CD4-positive, alpha-beta memory T cell (primary cell): ENCODE measurements at places on chromosomes 13 and 19.
A peak's percentile ranks its signal among the peaks of the same experiment; 100 is the strongest.

DNA sequence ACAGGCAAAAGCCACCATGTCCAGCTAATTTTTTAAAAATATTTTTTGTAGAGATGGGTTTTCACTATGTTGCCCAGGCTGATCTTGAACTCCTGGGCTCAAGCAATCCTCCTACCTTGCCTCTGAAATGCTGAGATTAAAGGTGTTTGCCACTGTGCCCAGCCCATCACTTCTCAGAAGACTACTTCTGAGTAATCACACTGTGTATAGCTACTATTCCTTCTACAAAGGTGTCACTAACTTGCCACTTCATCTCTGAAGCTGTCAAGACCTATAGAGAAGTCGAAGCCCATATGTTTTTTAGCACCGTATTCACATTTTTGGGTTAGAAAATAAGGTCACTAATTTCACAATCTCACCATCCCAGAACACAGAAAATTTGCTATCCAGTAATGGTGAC is 36.0 kb upstream of the FNDC3A start:
- DNase-seq, result no peak

DNA sequence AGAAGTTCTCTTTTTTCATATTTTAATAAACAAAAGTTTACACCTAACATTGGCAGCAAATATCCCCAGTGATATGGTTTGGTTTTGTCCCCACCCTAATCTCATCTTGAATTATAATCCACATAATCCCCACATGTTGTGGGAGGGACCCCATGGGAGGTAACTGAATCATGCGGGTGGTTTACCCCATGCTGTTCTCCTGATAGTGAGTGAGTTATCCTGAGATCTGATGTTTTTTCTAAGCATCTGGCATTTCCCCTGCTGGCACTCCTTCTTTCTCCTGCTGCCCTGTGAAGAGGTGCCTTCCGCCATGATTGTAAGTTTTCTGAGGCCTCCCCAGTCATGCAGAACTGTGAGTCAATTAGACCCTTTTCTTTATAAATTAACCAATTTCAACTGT is 214.7 kb downstream of the SLITRK1 start:
- no peak for DNase-seq

- no peak for DNase-seq
Measured at GRCh38 chr13:34277936-34278335, 460.0 kb downstream of the RFC3 start.

GRCh38 chr19:4671185-4671851 is 1.2 kb upstream of the MYDGF start:
- no peak for DNase-seq

DNA sequence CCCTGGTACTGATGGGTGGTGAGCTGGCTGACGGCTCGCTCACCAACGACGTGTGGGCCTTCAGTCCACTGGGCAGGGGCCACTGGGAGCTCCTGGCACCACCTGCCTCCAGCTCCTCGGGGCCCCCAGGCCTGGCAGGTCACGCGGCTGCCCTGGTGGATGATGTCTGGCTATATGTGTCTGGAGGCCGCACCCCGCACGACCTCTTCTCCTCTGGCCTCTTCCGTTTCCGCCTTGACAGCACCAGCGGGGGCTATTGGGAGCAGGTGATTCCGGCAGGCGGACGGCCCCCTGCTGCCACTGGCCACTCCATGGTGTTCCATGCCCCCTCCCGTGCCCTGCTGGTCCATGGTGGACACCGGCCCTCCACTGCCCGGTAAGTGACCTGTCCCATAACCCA is 10.5 kb downstream of the MEGF8 start:
- DNase-seq, result no peak

GRCh38 chr13:79802389-79803085 is 321.6 kb downstream of the NDFIP2 start:
- no peak for DNase-seq

DNA sequence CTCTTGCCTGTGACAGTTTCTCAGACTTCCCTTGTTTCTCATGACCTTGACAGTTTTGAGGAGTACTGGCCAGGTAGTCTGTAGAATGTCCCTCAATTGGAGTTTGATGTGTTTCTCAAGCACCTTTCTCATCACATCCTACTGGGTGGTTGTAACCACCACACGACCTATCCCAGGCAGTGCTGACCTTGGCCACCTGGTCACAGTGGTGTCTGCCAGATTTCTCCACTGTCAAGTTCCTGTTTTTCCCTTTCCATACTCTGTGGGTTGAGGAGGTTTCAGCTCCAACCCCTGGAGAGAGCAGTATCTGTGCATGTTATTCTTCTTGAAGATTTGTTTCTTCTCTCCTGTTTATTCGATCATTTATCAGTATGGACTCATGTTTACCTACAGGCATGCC is 8.4 kb upstream of the UPF3A start:
- no peak for DNase-seq

DNA sequence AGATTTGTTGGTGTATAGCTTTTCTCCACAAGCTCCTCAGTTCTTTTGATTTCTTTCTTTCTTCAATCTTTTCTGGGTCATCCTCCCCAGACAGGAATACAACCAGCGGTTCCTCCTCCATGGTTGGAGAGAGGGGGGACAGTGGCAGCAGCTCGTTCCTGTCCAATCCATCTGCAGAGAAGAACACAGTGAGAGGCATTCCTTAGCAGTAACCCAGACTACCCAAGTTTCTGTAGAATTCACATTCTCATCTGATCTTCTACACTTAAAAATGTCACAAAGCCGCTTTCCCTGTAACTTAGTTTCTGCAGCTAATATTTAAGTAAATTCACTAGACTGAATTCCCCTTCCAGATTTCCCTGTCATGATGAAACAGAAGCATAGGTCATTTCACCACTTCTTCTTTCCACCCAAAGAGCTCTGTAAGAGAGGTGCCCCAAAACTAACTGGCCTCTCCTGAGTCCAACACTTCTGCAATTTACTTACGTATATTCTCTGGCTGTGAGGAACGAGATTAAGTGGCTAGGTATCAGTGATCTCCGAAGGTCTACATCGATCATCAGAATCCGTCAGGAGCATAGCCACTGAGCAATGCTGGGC is 171.9 kb downstream of the TBC1D4 start:
- DNase-seq, result no peak

- no peak for DNase-seq
Measured at GRCh38 chr13:111399776-111400538, 79.5 kb downstream of the TEX29 start.

GRCh38 chr19:12784871-12785430 is 6.3 kb upstream of the JUNB start:
- peak; percentile 84 for DNase-seq

- no peak for DNase-seq
Measured at GRCh38 chr19:1997353-1998233, 17.9 kb downstream of the BTBD2 start.

- DNase-seq, result no peak
Measured at GRCh38 chr13:22594041-22594440, 586.7 kb upstream of the SGCG start.

DNA sequence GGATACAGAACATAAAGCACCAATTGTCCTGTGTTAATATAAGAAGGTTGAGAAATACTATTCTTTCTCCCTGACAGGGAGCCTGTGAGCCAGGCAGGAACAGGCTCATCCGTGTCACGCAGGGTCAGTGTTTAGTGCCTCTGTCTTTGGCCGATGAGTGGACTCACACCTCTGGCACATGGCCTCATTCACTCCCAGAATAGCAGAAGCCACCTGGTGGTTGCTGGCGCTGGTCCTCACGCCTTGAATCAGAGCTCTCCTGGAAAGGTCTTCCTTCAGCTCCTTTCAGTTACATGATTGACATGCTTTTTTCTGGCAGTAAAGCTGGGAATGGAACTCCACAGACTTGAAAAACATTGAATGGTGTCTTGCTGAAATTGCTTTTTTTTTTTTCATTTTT is 28.1 kb upstream of the SIAH3 start:
- no peak for DNase-seq

DNA sequence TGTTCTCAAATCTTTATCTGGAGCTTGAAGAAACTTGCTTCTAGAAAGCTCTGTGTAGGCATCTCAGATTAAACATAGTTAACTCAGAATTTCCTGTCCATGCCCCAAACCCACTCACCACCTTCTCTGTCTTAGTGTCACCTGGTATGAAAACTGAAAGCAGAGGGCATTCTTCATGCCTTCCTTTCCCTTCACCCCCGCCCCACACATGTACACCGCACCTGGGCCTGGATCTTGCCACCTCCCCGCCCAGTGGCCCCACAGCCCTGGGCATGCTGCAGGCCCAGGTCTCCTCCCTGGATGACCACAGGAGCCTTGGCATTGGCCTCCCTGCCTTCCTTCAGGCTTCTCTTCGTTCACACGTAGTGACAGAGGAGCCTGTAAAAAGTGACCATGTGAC is 15.8 kb downstream of the CFAP97D2 start:
- peak; percentile 12 for DNase-seq

- DNase-seq, result no peak
Measured at GRCh38 chr13:113161433-113161832, 3.0 kb downstream of the PROZ start.

- DNase-seq, result no peak
Measured at GRCh38 chr13:91704398-91704797, 306.0 kb downstream of the GPC5 start.

- no peak for DNase-seq
Measured at GRCh38 chr13:113298043-113298945, 1.3 kb downstream of the LAMP1 start.

DNA sequence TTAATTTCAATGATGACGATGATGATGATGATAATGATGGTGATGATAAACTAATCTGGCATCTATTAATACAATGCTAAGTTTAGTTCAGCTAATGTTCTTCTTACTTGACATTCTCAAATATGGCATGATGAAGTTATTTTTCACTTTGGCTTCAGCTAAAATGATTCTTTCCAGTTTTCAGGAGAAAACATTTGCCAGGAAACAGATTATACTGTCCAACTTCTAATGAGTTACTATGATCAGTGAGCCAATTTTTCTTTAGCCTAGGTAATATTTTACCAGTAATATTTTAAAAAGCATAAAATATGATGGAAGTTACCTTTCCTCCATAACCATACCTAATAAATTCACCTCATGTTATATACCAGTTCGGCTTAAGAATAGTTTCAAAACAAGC is 245.7 kb upstream of the CSNK1A1L start:
- no peak for DNase-seq

DNA sequence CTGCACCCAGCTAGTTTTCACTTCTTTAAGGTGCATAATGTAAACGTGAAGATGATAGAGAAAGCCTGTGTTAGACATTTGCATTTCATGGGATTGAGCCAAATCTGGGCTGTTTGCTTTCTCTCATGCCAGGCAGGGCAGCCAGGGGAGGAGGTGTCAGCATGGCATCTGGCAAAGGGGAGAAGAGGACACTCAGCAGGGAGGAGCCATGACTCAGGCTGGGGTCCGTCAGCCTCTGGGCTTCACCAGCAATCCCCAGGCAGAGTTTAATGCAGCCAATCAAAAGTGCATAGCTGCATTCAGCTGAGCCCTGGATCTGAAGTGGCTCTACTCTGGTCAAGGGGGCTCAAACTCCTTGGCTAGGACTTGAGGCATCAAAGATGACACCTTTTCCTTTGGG is 23.5 kb downstream of the EBPL start:
- DNase-seq, result no peak

GRCh38 chr19:19747357-19748220 is 14.7 kb upstream of the ZNF14 start:
- no peak for DNase-seq

GRCh38 chr13:114019367-114019766 is 45.5 kb upstream of the C13orf46 start:
- DNase-seq, result peak; percentile 36

GRCh38 chr19:18301718-18302111 is 20.3 kb upstream of the JUND start:
- DNase-seq, result no peak

DNA sequence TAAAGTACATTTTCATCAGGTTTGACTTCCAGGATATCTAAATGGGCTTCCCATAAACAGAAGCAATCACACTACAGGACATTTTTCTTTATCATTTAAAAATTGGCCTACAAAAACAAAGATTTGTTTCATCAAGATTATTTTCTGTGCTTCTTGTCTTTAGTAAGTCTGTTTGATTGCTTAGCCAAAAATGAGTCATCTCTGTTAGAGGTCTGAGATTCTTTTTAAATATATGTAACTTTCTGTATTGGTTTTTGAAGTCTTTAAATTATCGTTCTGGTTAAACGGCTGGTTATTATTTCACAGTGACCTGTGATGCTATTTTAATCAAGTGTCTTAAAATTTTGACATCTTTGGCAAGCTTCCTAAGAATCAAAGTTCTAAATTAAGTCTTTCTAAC is 62.7 kb downstream of the SLITRK1 start:
- no peak for DNase-seq

DNA sequence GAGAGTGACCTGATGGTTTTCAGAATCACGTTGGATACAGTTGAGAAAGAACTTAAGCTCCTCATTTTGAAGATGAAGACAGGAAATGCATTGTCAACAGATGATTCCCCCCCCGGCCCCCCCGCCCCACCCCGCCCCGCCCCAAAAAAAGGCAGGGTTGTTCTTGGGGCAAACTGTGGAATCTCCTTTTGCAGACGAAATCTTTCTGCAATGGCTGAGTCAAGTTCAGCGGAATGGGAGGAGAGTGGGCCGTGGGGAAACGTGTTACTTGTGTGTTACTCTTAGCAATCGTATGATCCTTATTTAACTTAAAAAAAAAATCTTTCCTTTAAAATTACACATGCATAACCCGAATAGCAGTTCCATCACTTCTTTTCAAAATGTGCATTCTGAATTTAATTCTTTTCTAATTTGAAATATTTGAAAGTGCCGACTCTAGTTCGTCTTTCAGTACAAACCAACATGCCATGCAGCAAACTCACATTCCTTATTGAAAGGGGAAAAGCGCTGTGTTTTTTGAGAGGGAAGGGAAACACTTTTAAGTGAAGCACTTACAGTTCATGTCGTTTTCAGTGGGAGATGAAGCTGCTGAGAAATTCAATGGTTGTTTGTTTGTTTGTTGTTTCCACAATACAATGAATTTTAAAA is 348.5 kb upstream of the ARGLU1 start:
- DNase-seq, result no peak

- DNase-seq, result no peak
Measured at GRCh38 chr13:70090036-70090723, 17.4 kb upstream of the ATXN8OS start.
